CD8-positive, alpha-beta memory T cell (primary cell): ENCODE measurements at places on chromosomes 3 and 15. TPM values are rescaled to one million over a fixed set of nuclear protein-coding genes. Genes with fewer than 3 reads are reported as not detected.

DNA sequence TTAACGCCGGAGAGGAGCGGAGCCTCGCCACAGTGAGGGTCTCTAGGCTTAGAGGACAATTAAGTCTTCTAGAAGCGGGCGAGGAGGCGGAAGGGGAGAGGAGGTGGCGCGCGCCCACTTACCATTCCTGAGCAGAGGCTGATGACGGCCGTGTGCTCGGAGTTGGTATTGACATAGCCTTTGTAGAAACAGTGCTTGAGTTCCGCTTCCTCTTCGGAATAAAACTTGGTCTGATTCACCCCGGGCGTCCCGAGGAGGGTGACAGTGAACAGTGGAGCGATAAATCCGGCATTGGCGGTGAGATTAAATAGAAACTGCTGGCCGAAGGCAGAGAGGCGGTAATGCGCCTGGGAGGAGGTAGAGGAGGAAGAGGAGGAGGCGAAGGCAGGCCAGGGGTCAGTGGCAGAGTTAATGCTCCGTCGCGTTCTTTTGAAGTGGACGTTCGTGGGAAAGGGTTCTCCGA lies 1.3 kb downstream of the ADAMTS9 start:
- H3K27me3 ChIP-seq: no peaks in the 10 kb centered on the region
- no peak for DNase-seq
- no peaks in the 10 kb centered on the region for H3K4me1 ChIP-seq
- no peaks in the 10 kb centered on the region for H3K36me3 ChIP-seq

MESP1 gene
- 5.3 TPM for total RNA-seq

SH2D7 gene
- not detected for total RNA-seq

- no peak overlapping the region for H3K4me3 ChIP-seq
- peaks cover 3% of the 10 kb centered on the region for H3K27me3 ChIP-seq
- H3K36me3 ChIP-seq: no peaks in the 10 kb centered on the region
- H3K27ac ChIP-seq: no peak overlapping the region
- H3K4me1 ChIP-seq: no peaks in the 10 kb centered on the region
- DNase-seq: no peak
Observed at GRCh38 chr3:139975594-139976365, 40.8 kb downstream of the CLSTN2 start.

DNA sequence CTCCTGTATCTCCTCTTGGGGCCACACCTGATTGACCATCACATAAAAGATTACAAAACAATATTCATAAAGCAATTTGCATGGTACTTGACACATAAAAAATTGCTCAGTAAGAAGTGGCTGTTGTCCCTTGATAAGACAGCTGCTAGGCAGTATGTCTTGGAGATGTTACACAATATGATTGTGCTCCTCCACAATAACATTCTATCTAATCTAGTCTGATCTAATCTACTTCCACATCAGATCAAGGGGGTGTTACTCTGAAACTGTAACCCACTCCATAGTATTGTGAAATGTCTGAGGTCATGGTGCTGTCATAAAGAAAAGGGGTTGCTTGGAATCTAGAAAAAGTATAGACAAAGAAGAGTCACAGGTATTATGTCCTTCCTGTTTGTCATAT lies 23.4 kb upstream of the AQP9 start:
- DNase-seq: no peak
- H3K36me3 ChIP-seq: no peaks in the 10 kb centered on the region
- H3K27ac ChIP-seq: no peak overlapping the region
- H3K4me1 ChIP-seq: no peaks in the 10 kb centered on the region
- H3K27me3 ChIP-seq: no peaks in the 10 kb centered on the region
- H3K4me3 ChIP-seq: no peak overlapping the region

- no peak for DNase-seq
- H3K4me3 ChIP-seq: no peak overlapping the region
- no peaks in the 10 kb centered on the region for H3K4me1 ChIP-seq
- no peak overlapping the region for H3K27ac ChIP-seq
- H3K27me3 ChIP-seq: no peaks in the 10 kb centered on the region
Observed at GRCh38 chr3:11510001-11510340, 133.7 kb downstream of the VGLL4 start.

EPHB3 gene
- total RNA-seq: 0.04 TPM

DNA sequence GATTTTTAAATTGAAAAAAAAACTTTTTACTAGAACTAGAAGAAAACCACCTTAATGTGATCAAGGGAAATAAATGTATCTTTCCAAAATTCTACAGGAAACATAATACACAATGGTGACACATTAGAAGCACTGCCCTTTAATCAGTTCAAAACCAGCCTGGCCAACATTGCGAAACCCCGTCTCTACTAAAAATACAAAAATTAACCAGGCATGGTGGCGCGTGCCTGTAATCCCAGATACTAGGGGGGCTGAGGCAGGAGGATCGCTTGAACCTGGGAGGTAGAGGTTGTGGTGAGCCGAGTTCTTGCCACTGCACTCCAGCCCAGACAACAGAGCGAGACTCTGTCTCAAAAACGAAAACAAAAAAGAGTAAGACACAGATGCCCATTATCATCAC lies 134.5 kb downstream of the TBC1D5 start:
- no peak overlapping the region for H3K27ac ChIP-seq
- H3K36me3 ChIP-seq: no peaks in the 10 kb centered on the region
- no peaks in the 10 kb centered on the region for H3K4me1 ChIP-seq
- no peak overlapping the region for H3K4me3 ChIP-seq
- no peaks in the 10 kb centered on the region for H3K27me3 ChIP-seq
- DNase-seq: no peak

DNA sequence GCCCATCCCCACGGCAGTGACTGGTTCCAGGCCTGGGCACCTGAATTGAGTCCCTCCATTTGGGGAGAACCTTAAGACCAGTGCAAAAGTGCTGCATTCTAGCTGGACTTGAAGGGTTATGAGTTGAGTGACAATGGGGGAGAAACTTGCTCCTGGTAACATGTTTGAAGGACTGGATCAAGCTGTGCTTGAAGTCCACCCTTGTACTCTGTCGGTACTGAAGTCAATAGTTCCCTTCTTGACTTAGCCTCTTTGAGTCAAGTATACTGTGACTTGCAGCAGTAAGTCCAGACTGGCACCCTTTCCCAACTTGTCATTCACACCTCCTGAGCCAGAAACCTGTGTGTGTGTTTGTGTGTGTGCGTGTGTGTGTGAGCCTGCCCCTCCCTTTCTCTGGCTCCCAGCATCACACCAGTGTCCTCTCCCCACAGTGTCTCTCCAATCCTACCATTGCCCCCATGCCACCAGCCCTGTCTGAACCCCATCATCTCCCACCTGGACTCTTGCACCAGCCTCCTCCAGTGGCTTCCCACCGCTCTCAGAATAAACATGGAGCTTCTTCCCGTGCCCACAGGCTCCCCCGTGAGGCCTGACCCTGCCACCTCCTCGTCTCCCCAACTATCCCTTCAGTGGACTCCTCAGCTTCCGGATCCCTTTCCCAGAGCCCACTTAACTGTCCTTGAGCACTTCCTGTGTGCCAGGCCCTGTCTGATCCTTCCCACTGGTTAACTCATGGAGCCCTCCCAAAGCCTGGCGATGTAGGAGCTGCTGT lies 10.2 kb upstream of the FBLN2 start:
- no peak overlapping the region for H3K4me3 ChIP-seq
- DNase-seq: no peak
- peaks cover 6% of the 10 kb centered on the region for H3K4me1 ChIP-seq
- H3K27ac ChIP-seq: no peak overlapping the region
- H3K36me3 ChIP-seq: no peaks in the 10 kb centered on the region
- H3K27me3 ChIP-seq: no peaks in the 10 kb centered on the region

LRRN1 gene
- 0.39 TPM for total RNA-seq

C3orf62 gene
- total RNA-seq: 6.1 TPM

- H3K27me3 ChIP-seq: peaks cover 15% of the 10 kb centered on the region
- DNase-seq: no peak
- no peak overlapping the region for H3K27ac ChIP-seq
- no peak overlapping the region for H3K4me3 ChIP-seq
- no peaks in the 10 kb centered on the region for H3K36me3 ChIP-seq
Observed at GRCh38 chr3:10700821-10701220, 115.2 kb upstream of the SLC6A11 start.

DNA sequence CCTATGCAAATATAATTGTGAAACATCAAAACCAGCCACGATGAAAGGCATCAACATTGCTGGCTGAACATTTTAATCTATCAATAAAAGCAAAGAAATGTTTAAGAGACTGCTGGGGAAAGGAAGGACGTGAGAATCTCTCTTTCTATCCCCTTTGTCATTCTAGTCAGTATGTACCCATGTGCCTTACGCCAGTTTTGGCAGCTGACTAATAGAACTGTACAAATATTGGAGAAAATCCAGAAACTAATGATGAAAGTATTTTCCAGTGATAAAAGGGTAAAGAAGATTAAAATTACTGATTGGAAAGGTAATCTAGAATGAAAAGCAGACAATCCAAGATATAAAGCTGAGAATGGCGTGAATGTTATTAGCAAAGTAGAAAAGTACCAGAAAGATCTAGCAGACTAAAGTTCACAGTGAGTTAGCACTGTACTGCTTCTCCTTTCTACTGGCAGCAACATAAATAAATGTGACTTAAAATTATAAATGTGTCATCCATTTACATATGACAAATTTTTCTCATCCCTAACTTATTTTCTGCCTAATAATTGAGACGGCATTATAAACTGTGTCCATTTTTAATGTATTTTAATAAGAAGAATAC lies 401.9 kb upstream of the CNTN4 start:
- no peaks in the 10 kb centered on the region for H3K27me3 ChIP-seq
- H3K27ac ChIP-seq: no peak overlapping the region
- no peak overlapping the region for H3K4me3 ChIP-seq
- H3K36me3 ChIP-seq: no peaks in the 10 kb centered on the region
- DNase-seq: no peak
- H3K4me1 ChIP-seq: no peaks in the 10 kb centered on the region

PCBP4 gene
- 12.5 TPM for total RNA-seq

TNFAIP8L3 gene
- 2.1 TPM for total RNA-seq

SERINC4 gene
- 0.20 TPM for total RNA-seq
